Stimulated activated CD8-positive, alpha-beta memory T cell treated with anti-CD3 and anti-CD28 coated beads, Interleukin-4, amount 100 ng/mL, for 4 hours (primary cell): ENCODE measurements at places on chromosomes 11 and 22.

DNA sequence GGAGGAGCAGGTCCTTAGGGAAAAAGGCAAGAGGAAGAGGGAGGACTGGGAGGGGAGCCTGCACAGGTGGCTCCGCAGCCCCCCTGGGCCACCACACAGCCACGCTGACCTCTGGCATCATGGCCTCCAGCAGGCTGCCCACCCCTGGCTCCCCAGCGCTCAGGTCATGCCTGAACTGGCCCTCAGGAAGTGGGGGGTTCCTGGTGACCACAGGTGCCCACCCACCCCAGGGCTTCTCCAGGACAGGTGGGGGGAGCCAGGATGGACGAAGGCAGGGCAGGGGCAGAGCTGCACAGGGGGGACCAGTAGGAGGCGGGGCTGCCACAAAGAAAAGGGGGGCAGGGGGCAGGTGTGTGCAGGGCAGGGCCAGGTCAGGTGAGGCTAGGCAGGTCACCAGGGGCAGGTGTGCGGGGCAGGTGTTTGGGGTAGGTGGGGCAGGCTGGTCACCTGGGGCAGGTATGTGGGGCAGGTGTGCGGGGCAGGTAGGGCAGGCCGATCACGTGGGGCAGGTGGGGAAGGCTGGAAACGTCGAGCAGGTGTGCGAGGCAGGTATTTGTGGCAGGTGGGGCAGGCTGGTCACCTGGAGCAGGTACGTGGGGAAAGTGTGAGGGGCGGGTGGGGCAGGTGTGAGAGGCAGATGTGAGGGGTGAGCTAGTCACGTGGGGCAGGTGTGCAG, 997 bp downstream of the DEAF1 start:
- no peak for DNase-seq

DNA sequence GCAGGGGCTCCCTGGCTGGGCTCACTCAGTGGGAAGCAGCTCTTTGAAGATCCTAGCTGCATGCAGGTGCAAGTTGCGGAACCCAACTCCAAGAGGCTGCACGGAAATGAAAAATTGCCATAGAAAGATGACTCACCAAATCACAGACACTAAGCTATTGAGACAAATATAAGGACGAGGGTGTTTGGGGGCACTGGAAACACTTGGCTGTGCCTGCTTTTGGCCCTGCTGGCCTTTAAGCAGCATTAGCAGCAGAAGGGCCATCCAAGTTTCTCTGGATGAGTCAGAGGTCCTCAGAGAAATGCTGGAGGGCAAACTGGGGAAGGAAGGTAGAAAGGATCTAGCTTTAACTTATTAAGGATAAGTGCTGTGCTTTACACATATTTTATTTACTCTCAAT, 282.3 kb downstream of the KIRREL3 start:
- DNase-seq = no peak

- DNase-seq = no peak
Measured at GRCh38 chr11:122637541-122637940, 18.0 kb upstream of the UBASH3B start.

- no peak for DNase-seq
Measured at GRCh38 chr22:18021431-18021830, 2.9 kb downstream of the MICAL3 start.

- no peak for DNase-seq
Measured at GRCh38 chr11:69308491-69308911, 14.5 kb downstream of the MYEOV start.

- DNase-seq = no peak
Measured at GRCh38 chr11:2235588-2236326, 34.6 kb downstream of the ASCL2 start.

DNA sequence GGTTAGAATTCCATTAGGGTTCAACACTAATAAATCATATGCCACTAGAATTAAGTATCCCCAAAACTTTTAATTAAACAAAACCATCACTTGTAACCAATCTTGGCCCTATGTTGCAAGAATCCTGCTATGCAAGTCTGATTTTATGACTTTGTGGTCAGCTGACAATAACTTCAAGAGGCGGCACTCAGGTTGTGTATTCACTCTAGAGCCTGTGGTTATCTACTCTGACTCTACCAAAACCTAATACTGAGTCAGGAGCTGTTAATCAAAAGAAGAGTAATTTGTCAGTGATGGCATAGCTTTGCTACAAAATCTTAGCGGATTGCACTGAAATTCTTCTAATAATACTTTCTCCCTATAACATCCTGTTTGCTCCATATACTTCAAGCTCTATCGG, 253.7 kb downstream of the AASDHPPT start:
- DNase-seq = no peak

DNA sequence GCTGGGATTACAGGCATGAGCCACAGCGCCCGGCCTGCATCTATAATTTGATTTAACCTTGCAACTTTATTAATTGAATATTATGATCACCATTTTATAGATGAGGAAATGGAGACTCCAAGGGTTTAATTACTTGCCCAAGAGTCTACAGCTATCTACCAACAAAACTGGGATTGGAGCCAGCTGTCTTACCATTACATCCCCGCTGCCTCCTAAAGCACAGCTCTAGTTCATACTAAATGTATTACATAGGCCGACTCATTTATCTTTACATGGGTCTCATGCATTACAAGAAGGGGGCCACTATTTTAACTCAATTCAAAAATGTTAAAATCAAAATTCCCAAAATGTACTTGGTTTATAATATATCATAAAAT, 14.1 kb upstream of the TMA7B start:
- no peak for DNase-seq

DNA sequence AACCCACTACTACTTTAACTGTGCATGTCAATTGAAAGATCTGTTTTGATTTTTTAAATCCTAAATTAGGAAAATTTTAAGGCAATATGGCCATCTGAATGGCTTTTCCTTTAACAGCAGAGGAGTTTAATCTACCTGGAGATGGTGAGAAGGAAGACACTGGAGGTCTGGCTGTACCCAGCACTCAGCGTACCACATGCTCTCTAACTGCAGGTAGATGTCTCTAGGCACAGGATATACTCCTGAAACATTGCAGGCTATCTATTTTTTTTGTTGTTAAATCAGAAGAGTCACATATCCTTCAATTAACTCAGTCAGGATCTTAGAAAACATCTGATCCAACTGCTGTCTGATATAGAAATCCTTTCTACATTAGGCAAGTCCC, 17.3 kb upstream of the CASTOR1 start:
- no peak for DNase-seq

DNA sequence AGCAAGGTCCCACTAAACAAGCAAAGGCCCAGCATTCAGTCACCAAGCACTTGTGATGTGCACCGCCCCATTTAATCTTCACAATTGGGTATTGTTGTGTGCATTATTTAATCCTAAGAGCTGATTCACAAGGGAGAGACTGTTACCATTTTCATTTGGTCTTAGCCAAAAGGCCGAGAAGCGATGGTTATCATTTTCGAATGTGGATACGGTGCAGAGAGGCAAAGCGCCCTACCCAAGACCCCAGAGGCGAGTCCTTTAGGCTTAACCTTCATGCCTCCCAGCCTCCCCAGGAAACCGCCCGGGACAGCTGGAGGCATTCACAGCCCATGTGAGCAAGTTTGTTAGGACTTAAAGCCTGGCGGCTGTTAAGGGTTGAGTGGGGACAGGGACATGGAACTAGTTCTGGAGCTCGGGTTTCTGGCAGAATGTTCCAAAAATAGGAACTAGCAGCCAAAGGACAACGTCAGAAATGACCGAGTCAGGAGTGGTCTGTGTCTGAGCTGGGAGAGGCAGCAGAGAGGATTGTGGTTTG, 13.0 kb upstream of the UPK3A start:
- DNase-seq = no peak

DNA sequence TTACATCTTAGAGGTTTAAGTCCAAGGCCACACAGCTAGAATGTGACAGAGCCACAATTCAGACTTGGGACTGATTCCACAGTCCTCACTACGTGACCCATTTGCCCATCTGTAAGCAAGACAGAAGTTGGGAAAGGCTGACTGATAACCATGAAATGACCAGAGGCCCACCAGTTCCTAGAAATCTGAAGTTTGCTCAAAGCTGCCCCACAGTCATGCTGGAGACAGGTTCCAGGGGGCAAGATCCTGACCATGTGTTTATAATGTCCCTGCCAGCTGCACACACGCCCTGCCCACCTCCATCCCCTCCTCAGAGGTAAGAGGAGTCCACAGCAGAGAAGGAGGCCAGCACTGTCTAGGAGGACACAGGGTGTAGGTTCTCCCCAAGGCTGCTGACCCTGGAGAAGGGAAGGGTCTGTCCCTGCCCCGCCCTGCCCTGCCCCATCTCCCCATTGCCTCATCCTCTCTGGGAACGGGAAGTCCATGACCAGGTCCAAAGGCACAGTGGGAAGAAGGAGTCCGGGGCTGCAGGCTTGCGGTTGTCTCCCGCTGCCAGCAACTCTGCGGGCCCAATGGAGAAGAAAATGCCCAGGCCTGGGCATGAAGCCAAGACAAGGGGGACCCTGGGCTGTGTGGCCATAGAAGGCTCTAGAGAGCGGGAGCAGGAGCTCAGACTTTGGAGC, 11.9 kb upstream of the OAF start:
- DNase-seq = no peak

- DNase-seq = no peak
Measured at GRCh38 chr11:88204353-88204752, 29.1 kb upstream of the RAB38 start.

- DNase-seq = no peak
Measured at GRCh38 chr11:93133488-93134109, 64.2 kb downstream of the SLC36A4 start.

- no peak for DNase-seq
Measured at GRCh38 chr11:45411228-45411946, 125.2 kb upstream of the SYT13 start.

- DNase-seq = no peak
Measured at GRCh38 chr11:97445561-97445960, 1055.7 kb downstream of the JRKL start.

GRCh38 chr22:35023692-35024363, 42.1 kb upstream of the ISX start:
- no peak for DNase-seq

- DNase-seq = no peak
Measured at GRCh38 chr11:63747011-63747410, 21.6 kb downstream of the ZFTA start.

- no peak for DNase-seq
Measured at GRCh38 chr11:101816613-101817012, 98.2 kb upstream of the CEP126 start.

GRCh38 chr11:124865181-124865901, at the start of gene ROBO3:
TSS of gene ROBO3 (plus strand) at chr11:124865432. CDS start at chr11:124865578, 146 bp downstream.
- no peak for DNase-seq

DNA sequence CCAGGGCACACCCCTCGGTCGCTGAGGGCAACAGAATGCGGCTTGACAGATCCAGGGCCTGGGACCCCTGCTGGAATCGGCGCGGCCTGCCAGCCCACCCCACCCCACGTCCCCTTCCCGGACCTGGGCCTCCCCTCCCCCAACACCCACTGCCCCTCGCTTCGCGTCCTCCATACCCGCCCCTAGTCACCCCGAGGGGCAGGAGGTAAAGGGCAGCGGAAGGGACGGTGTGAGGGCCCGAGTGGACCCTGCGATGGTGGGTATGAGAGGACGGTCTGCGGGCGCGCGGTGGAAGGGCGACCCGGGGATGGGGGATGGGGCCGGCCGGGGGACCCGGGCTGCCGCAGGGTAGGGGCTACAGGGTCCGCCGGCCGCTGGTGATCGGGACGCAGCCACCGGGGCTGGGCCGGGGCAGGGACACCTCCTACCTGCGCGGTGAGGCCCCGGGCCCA, 311 bp downstream of the APBB1 start:
- no peak for DNase-seq

DNA sequence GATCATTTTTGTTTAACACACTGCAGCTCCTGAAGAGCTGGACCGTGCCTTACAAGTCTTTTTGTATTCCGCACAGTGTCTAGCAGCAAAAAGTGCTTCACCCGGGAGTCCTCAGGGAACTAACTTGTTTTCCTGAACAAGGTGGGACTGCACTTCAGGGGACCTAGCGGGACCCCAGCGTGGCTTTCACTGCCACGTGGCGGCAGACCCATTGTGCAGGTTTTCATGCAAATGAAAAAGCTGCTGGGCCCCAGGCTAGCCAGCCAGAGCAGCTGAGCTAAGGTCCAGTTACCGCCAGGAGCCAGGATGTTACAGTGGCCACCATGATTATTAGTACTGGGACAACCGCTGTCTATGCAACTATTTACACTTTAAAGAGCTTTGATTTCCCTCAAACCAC, 90.6 kb downstream of the FAR1 start:
- DNase-seq = no peak

- DNase-seq = no peak
Measured at GRCh38 chr11:66853242-66854229, 3.3 kb upstream of the LRFN4 start.

DNA sequence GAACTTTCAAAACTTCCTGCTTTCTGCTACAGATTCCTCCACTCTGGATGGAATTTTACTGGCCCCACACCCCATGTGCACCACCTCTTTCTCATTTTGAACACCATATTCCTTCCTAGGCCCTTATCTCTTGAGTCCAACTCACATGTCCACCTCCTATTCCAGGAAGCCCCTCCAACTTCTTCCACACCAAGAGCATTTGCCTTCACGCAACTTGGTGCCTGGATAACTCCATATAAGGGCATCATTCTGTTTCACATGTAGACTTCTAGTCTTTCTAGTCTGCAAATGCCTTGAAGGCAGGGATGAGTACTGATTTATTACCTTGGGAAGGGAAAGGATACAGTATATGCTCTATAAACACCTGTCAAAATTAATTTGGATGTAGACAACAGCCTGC, 17.5 kb downstream of the GAB2 start:
- no peak for DNase-seq

GRCh38 chr22:47304191-47304831, 541.9 kb downstream of the TBC1D22A start:
- DNase-seq = no peak

DNA sequence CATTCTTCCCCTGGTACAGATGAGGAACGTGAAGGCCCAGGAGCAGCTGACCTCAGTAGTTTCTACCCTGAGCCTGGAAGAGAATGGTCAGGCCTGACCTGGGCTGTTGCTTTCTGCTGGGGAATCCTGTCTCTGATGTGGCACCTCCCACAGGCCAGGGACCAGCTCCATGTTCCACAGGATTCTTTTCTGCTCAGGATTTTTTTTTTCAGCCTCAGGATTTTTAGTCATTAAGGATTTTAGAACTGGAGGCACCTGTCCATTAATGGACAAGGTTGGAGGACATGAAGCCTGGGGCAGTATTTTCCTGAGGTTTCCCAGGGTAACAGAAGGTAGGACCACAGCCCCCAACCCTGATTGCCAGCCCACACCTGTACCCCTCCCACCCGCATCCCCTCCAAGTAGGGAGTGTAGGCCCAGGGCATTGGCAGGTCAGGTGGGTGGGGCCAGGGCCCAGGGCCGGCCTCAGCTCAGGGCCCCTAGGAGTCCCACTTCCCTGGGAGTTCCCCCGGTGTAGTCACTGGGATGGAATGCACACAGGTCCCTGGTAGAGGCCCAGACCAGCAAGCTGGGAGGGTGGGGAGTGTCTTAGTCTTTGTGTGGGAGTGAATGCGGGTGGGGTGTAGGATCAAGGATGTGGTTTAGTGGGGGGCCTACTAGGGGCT, 16.1 kb downstream of the BIK start:
- no peak for DNase-seq

DNA sequence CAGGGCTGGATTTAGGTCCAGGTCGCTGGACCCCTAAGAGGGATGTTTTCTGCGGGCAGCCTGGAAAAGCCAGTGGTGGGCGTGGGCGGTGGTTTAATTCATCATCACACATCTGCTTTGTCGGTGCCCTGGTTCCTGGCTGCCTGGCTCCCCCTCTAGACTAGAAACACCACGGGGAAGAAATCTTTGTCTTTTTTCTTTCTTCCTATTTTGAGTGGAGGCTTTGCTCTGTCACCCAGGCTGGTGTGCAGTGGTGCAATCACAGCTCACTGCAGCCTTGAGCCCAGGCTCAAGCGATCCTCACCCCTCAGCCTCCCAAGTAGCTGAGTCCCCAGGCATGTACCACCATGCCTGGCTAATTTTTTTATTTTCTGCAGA, 86.6 kb upstream of the LINC01488 start:
- DNase-seq = no peak
